ENCODE measurements at places on chromosomes 6 and 20.

DNA sequence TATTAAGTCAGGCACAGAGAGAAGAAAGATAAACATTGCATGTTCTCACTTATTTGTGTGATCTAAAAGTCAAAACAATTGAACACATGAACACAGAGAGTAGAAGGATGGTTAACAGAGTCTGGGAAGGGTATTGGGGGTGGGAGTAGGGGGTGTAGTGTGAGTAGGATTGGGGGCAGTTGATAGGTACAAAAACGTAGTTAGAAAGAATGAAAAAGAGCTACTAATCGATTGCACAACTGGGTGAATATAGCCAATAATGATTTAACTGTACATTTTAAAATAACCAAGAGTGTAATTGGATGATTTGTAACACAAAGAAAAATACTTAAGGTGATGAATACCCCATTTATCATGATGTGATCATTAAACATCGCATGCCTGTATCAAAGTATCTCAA, 333.3 kb downstream of the HAO1 start:
- no peaks in the 10 kb centered on the region for H3K36me3 ChIP-seq
- no peak overlapping the region for H3K27ac ChIP-seq
- H3K4me3 ChIP-seq, result no peak overlapping the region
- no peak for DNase-seq
- no peaks in the 10 kb centered on the region for H3K4me1 ChIP-seq

GRCh38 chr6:2558098-2558680, 192.5 kb downstream of the MYLK4 start:
- DNase-seq, result no peak
- H3K27ac ChIP-seq, result no peak overlapping the region
- H3K27me3 ChIP-seq, result peaks cover 53% of the 10 kb centered on the region

- H3K27ac ChIP-seq, result no peak overlapping the region
- H3K36me3 ChIP-seq, result no peaks in the 10 kb centered on the region
- DNase-seq, result no peak
- no peaks in the 10 kb centered on the region for H3K4me1 ChIP-seq
Observed at GRCh38 chr6:56416247-56416646, 168.9 kb upstream of the COL21A1 start.

- no peak overlapping the region for H3K4me3 ChIP-seq
- no peaks in the 10 kb centered on the region for H3K4me1 ChIP-seq
- no peak for DNase-seq
- H3K27ac ChIP-seq, result no peak overlapping the region
- H3K36me3 ChIP-seq, result no peaks in the 10 kb centered on the region
Observed at GRCh38 chr20:59512651-59513050, 91.7 kb upstream of the PHACTR3 start.

GRCh38 chr20:50572938-50573777, 63.0 kb downstream of the PTPN1 start:
- H3K4me1 ChIP-seq, result peaks cover 33% of the 10 kb centered on the region
- peaks cover 27% of the 10 kb centered on the region for H3K36me3 ChIP-seq
- H3K4me3 ChIP-seq, result no peak overlapping the region

GRCh38 chr6:107712665-107713551, 111.2 kb downstream of the SCML4 start:
- H3K4me1 ChIP-seq, result peaks cover 53% of the 10 kb centered on the region
- peaks cover 7% of the 10 kb centered on the region for H3K36me3 ChIP-seq
- peak overlapping the region; percentile 82 for H3K4me3 ChIP-seq
- no peak for DNase-seq
- no peaks in the 10 kb centered on the region for H3K27me3 ChIP-seq

DNA sequence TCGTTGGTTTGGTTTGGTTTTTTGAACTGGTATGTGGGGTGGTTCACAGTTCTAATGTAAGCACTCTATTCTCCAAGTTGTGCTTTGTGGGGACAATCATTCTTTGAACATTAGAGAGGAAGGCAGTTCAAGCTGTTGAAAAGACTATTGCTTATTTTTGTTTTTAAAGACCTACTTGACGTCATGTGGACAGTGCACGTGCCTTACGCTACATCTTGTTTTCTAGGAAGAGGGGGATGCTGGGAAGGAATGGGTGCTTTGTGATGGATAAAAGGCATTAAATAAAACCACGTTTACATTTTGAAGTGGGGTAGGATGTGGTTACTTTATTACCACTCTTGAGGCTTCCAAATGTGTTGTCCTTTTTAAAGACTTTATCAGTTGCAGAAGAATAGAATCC, 168.0 kb downstream of the ZMYND8 start:
- H3K4me1 ChIP-seq, result peaks cover 12% of the 10 kb centered on the region
- peaks cover 8% of the 10 kb centered on the region for H3K27me3 ChIP-seq
- peak overlapping the region; percentile 34 for H3K4me3 ChIP-seq
- no peak for DNase-seq
- no peak overlapping the region for H3K27ac ChIP-seq
- H3K36me3 ChIP-seq, result no peaks in the 10 kb centered on the region
